Activated B cell treated with CpG ODN at 0.5 μM for 24 hours (primary cell): ENCODE measurements at places on chromosomes 7 and 10. TPM values are rescaled to one million over a fixed set of nuclear protein-coding genes. Genes with fewer than 3 reads are reported as not detected.

DNA sequence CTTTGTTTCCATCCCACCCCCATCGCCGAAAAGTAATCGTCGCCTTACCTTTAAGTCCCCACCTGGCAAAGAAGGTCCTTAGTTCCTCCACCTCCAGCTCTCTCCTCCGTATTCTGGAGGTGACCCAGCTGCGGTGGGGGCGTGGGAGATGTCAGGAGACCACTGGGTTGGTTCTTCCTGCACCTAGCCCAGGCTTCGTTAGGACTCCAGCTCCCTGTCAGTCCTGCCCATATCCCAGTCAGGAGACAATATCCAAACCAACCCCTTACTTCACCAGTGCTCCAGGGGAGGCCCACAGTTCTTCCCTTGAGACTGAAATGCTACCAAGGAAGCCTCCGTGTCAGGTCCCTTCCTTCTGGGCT lies 693 bp downstream of the ADIRF start:
- no peak for DNase-seq
- H3K36me3 ChIP-seq, result no peaks in the 10 kb centered on the region
- peak overlapping the region; percentile 15 for H3K4me3 ChIP-seq
- peaks cover 45% of the 10 kb centered on the region for H3K4me1 ChIP-seq
- H3K27me3 ChIP-seq, result peaks cover 6% of the 10 kb centered on the region
- no peak overlapping the region for H3K27ac ChIP-seq

NKX2-3 gene
- total RNA-seq, result not detected in 2 replicates

SGCE gene
- total RNA-seq, result 6.8 and 7.1 TPM in 2 replicates

DNA sequence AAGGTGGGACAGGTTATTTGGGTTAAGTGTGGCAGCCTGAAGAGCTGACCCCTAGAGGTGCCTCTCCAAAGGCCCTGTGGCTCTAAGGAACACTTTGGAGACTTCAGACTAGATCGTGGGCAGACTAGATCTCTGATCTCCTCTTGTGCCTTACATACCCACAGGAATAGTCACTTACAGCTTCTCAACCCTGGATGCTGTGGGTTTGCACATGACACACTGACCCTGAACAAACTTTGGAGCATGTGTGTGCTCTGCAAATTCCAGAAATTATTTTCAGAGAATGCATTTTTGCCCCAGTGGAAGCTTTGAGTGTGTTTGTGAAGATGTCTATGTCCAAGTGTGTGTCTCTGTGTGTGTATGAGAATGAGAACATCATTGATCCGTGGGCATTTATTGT lies 119.6 kb downstream of the EMX2 start:
- H3K4me3 ChIP-seq, result no peak overlapping the region
- no peaks in the 10 kb centered on the region for H3K36me3 ChIP-seq
- no peak for DNase-seq
- no peak overlapping the region for H3K27ac ChIP-seq
- H3K4me1 ChIP-seq, result peaks cover under 1% of the 10 kb centered on the region

AKR1C3 gene
- not detected in 2 replicates for total RNA-seq

LLCFC1 gene
- total RNA-seq, result not detected in 2 replicates

- no peaks in the 10 kb centered on the region for H3K27me3 ChIP-seq
- DNase-seq, result no peak
- no peak overlapping the region for H3K4me3 ChIP-seq
- peak overlapping the region; percentile 41 for H3K27ac ChIP-seq
- peaks cover 49% of the 10 kb centered on the region for H3K4me1 ChIP-seq
- H3K36me3 ChIP-seq, result peaks cover 65% of the 10 kb centered on the region
Observed at GRCh38 chr7:2834748-2835441, 9.2 kb downstream of the GNA12 start.

- H3K4me1 ChIP-seq, result no peaks in the 10 kb centered on the region
- DNase-seq, result no peak
Observed at GRCh38 chr10:70634011-70634410, 31.5 kb upstream of the PRF1 start.

EIF4H gene
- total RNA-seq, result 263 and 280 TPM in 2 replicates

CSGALNACT2 gene
- 15.2 and 17.4 TPM in 2 replicates for total RNA-seq

DNA sequence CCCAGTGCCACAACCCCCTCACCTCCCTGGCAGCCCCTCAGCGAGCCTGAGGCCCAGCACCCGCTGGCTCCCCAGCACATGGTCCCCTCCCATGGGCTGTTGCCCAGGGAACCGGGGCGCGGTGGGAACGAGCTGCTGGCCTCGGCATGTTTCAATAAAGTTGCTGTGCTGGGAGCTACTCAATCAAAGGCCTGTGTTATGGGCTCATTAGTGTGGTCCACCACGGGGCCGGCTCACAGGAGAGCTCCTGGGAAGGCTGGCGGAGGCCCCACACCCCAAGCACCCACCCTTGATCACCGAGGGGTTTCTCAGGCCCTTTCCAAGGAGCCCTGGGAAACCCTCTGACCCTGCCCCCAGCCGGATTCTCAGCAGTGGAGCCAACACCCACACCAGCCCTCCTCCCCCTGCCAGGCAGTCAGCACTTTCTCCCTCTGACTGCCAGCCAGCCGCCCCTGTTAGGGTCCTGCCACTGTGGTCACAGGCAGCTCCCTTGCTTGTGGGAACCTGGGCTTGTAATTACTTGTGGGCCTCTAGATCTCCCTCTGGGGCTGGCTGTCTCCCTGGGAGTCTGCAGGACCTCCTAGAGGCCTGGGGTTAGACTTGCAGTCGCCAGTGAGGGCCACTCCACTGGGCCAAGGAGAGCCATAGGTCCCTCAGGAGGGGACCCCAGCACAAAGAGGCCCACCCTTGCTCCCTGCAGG lies 24.8 kb upstream of the TRIM8 start:
- H3K4me1 ChIP-seq, result no peaks in the 10 kb centered on the region
- H3K4me3 ChIP-seq, result no peak overlapping the region
- no peak overlapping the region for H3K27ac ChIP-seq
- DNase-seq, result no peak

CPA4 gene
- not detected in 2 replicates for total RNA-seq

- peaks cover 2% of the 10 kb centered on the region for H3K4me1 ChIP-seq
- no peak for DNase-seq
- H3K4me3 ChIP-seq, result no peak overlapping the region
- H3K36me3 ChIP-seq, result no peaks in the 10 kb centered on the region
Observed at GRCh38 chr10:118827053-118827452, 72.3 kb upstream of the CACUL1 start.

DNA sequence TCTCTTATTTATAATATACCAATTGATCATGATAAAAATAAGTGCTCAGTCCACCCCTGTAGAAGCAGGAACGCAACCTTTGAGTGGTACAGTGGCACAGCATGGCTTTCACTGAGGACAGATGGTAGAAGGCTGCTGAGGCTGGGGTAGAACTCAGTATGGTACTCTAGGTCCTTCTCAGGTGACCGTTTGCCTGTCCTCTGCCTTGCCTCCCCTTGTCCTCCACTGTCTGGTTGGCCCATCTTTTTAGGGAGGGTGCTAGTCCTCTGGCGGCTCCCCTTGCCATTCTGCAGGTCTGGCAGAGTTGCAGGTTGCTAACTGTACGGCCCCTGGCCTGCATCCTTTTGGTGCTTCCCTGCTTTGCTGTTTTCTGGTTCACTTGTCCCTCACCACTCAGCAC lies 27.3 kb downstream of the SLC18A2 start:
- no peak for DNase-seq
- H3K4me3 ChIP-seq, result no peak overlapping the region
- H3K27me3 ChIP-seq, result peaks cover 3% of the 10 kb centered on the region
- no peaks in the 10 kb centered on the region for H3K4me1 ChIP-seq
- no peaks in the 10 kb centered on the region for H3K36me3 ChIP-seq

- no peaks in the 10 kb centered on the region for H3K36me3 ChIP-seq
- H3K4me3 ChIP-seq, result no peak overlapping the region
- no peak for DNase-seq
- H3K27ac ChIP-seq, result no peak overlapping the region
- no peaks in the 10 kb centered on the region for H3K4me1 ChIP-seq
Observed at GRCh38 chr10:118102121-118102520, 55.4 kb upstream of the RAB11FIP2 start.

DNA sequence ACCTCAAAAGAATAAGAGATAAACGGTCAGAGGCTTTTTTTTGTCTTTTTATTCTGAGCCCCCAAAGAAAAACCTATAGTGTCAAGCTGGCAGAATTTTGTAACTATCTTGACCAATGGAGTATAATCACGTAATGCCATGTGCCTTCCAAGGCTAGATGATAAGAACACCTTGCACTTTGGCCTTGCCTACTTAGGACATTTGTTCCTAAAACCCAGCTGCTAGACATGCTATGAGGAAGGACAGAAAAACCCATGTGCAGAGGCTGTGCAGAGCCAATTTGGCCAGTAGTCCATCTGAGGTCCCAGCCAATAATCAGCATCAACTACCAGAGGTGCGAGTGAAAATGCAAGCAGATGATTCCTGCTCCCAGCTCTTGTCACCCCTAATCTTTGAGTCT lies 69.9 kb downstream of the EPDR1 start:
- H3K4me3 ChIP-seq, result no peak overlapping the region
- no peak overlapping the region for H3K27ac ChIP-seq
- H3K4me1 ChIP-seq, result no peaks in the 10 kb centered on the region
- peaks cover 7% of the 10 kb centered on the region for H3K27me3 ChIP-seq

SFMBT2 gene
- total RNA-seq, result 18.7 and 19.2 TPM in 2 replicates

- H3K36me3 ChIP-seq, result peaks cover 38% of the 10 kb centered on the region
- H3K27ac ChIP-seq, result no peak overlapping the region
- H3K4me1 ChIP-seq, result peaks cover 22% of the 10 kb centered on the region
- H3K27me3 ChIP-seq, result no peaks in the 10 kb centered on the region
Observed at GRCh38 chr10:74282151-74282847, 131.3 kb downstream of the ADK start.

UBE2D1 gene
- 13.3 and 15.0 TPM in 2 replicates for total RNA-seq

DNA sequence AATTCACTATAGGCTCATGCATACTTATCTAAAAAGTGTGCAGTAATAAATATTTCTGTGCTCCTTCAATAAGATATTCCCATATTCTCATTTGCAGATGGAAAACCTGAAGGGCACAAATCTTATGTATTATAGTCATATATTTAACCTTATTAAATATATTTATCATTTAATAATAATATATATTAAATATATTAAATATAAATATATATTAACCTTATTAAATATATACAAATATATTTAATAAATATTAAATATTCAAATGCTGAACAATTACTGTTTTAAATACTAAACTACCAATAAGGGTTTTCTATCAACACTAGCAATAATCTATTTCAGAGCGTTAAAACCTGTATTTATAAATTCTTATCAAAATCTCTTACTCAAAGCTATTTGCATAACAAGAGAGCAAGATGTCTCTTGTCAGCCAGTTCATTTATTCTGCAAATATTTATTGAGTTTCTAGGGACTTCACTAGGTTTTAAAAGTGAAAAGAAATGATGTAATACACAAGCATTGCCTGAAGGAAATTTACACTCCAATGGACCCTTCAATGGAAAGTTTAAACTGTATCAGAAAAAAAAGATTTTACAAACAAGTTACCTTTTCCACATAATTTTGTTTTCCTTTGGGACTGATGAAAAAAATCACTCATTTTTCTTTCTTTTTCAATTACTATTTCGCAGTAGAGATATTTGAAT lies 159.2 kb downstream of the AGMO start:
- no peaks in the 10 kb centered on the region for H3K27me3 ChIP-seq
- H3K4me3 ChIP-seq, result no peak overlapping the region
- no peaks in the 10 kb centered on the region for H3K4me1 ChIP-seq
- no peak overlapping the region for H3K27ac ChIP-seq
- DNase-seq, result no peak
- no peaks in the 10 kb centered on the region for H3K36me3 ChIP-seq

- no peak overlapping the region for H3K4me3 ChIP-seq
- no peak for DNase-seq
- H3K4me1 ChIP-seq, result no peaks in the 10 kb centered on the region
- H3K27me3 ChIP-seq, result no peaks in the 10 kb centered on the region
- no peak overlapping the region for H3K27ac ChIP-seq
Observed at GRCh38 chr7:133562621-133563020, 309.7 kb downstream of the EXOC4 start.

GRCh38 chr7:50142425-50143017 lies 49.5 kb upstream of the ZPBP start:
- H3K36me3 ChIP-seq, result no peaks in the 10 kb centered on the region
- H3K27ac ChIP-seq, result peak overlapping the region; percentile 86
- DNase-seq, result no peak
- peaks cover 58% of the 10 kb centered on the region for H3K4me1 ChIP-seq
- H3K4me3 ChIP-seq, result peak overlapping the region; percentile 72
- no peaks in the 10 kb centered on the region for H3K27me3 ChIP-seq

IKZF1 gene
- 301 and 325 TPM in 2 replicates for total RNA-seq

GRCh38 chr7:88452646-88453045 lies 146.0 kb upstream of the STEAP4 start:
- DNase-seq, result no peak
- H3K4me1 ChIP-seq, result no peaks in the 10 kb centered on the region
- H3K36me3 ChIP-seq, result no peaks in the 10 kb centered on the region
- H3K27me3 ChIP-seq, result no peaks in the 10 kb centered on the region

MKX gene
- not detected in 2 replicates for total RNA-seq

CRYGN gene
- total RNA-seq, result not detected in 2 replicates

COL13A1 gene
- total RNA-seq, result not detected in 2 replicates

- peaks cover 39% of the 10 kb centered on the region for H3K27me3 ChIP-seq
- peaks cover 12% of the 10 kb centered on the region for H3K4me1 ChIP-seq
- no peaks in the 10 kb centered on the region for H3K36me3 ChIP-seq
- H3K27ac ChIP-seq, result no peak overlapping the region
- DNase-seq, result no peak
Observed at GRCh38 chr7:50795831-50796230, 13.1 kb upstream of the GRB10 start.

PRXL2A gene
- 8.5 and 10.3 TPM in 2 replicates for total RNA-seq

DNA sequence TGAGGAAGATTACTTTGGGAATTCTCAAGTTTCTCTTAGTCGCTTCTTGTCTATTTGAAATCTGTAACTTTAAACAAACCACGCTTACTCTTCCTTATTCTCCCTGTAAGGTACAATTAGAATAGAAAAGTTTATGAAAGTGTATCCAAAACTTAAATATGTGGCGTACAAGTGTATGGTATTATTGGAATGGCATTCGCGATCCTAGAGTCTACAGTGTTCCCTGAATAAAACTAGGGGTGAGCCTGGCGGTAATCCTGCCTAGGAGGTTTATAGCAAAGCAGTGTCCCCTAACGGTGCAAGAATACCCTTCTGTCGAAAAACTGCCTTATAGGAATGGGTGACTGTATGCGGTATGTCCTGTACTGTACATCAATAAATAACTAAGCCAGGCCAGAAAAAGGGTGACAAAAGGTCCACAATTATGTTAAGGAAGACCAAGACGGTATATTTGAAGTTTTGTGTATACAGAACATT lies 1.2 kb downstream of the TASOR2 start:
- peaks cover 20% of the 10 kb centered on the region for H3K36me3 ChIP-seq
- H3K4me3 ChIP-seq, result peak overlapping the region; percentile 99
